Testis (tissue), 5 donors: ENCODE measurements at places on chromosomes 3 and 15. TPM values are rescaled to one million over a fixed set of nuclear protein-coding genes. Genes with fewer than 3 reads are reported as not detected.

DNA sequence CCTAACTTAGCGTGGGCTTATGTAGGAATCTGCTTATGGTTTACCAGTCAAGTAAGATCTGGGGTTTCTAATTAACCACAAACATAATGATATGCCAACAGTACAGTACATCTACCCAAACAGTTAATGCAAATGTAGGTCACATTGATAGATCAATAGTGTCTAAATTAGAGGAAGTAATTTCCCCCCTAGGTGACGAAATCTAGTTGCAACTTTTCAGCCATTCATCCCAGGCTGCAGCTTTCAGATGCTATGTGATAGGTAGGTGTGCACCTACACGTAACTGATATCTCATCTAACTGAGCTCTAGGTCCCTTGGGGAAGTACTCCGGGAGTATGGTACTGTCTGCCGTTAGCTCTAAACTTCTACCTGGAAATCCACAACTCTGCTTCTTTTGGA, 57.2 kb downstream of the CRTC3 start:
- H3K4me3 ChIP-seq: no peak overlapping the region
- peaks cover 11% of the 10 kb centered on the region for H3K4me1 ChIP-seq
- no peaks in the 10 kb centered on the region for H3K27me3 ChIP-seq
- no peak overlapping the region for H3K27ac ChIP-seq
- no peak for DNase-seq

- no peaks in the 10 kb centered on the region for H3K27me3 ChIP-seq
- DNase-seq: peak; percentile 41
- H3K4me3 ChIP-seq: peak overlapping the region; percentile 66
- H3K36me3 ChIP-seq: no peaks in the 10 kb centered on the region
- peak overlapping the region; percentile 82 for H3K27ac ChIP-seq
Observed at GRCh38 chr3:107430214-107430995, 53.2 kb downstream of the CCDC54 start.

- no peak overlapping the region for H3K4me3 ChIP-seq
- DNase-seq: peak; percentile 5
- H3K36me3 ChIP-seq: no peaks in the 10 kb centered on the region
- no peaks in the 10 kb centered on the region for H3K27me3 ChIP-seq
- no peaks in the 10 kb centered on the region for H3K4me1 ChIP-seq
- no peak overlapping the region for H3K27ac ChIP-seq
Observed at GRCh38 chr15:42071717-42072116, 22.6 kb downstream of the PLA2G4D start.

- no peak for DNase-seq
- no peaks in the 10 kb centered on the region for H3K36me3 ChIP-seq
- H3K27ac ChIP-seq: no peak overlapping the region
- no peak overlapping the region for H3K4me3 ChIP-seq
- no peaks in the 10 kb centered on the region for H3K27me3 ChIP-seq
Observed at GRCh38 chr15:65847989-65848388, 21.3 kb upstream of the RAB11A start.

- no peaks in the 10 kb centered on the region for H3K4me1 ChIP-seq
- no peaks in the 10 kb centered on the region for H3K27me3 ChIP-seq
- H3K36me3 ChIP-seq: no peaks in the 10 kb centered on the region
- DNase-seq: no peak
Observed at GRCh38 chr15:22989576-22990477, 9.7 kb upstream of the CYFIP1 start.

GRCh38 chr3:81432456-81432855, 329.0 kb downstream of the GBE1 start:
- no peaks in the 10 kb centered on the region for H3K36me3 ChIP-seq
- no peak overlapping the region for H3K4me3 ChIP-seq
- no peaks in the 10 kb centered on the region for H3K4me1 ChIP-seq
- H3K27me3 ChIP-seq: no peaks in the 10 kb centered on the region

- no peaks in the 10 kb centered on the region for H3K27me3 ChIP-seq
- H3K36me3 ChIP-seq: no peaks in the 10 kb centered on the region
- H3K27ac ChIP-seq: no peak overlapping the region
Observed at GRCh38 chr15:33101036-33101435, 93.5 kb downstream of the FMN1 start.

GRCh38 chr3:51659942-51660341, 11.1 kb upstream of the TEX264 start:
- H3K36me3 ChIP-seq: no peaks in the 10 kb centered on the region
- no peak overlapping the region for H3K27ac ChIP-seq
- no peaks in the 10 kb centered on the region for H3K27me3 ChIP-seq
- H3K4me3 ChIP-seq: no peak overlapping the region

- no peak overlapping the region for H3K4me3 ChIP-seq
- no peaks in the 10 kb centered on the region for H3K27me3 ChIP-seq
- H3K36me3 ChIP-seq: no peaks in the 10 kb centered on the region
- no peak overlapping the region for H3K27ac ChIP-seq
- peaks cover 5% of the 10 kb centered on the region for H3K4me1 ChIP-seq
- no peak for DNase-seq
Observed at GRCh38 chr3:177730814-177731213, 533.5 kb upstream of the TBL1XR1 start.

- DNase-seq: no peak
- no peak overlapping the region for H3K4me3 ChIP-seq
- no peak overlapping the region for H3K27ac ChIP-seq
- H3K27me3 ChIP-seq: no peaks in the 10 kb centered on the region
Observed at GRCh38 chr3:151282921-151283320, 4.6 kb upstream of the P2RY14 start.

- no peaks in the 10 kb centered on the region for H3K4me1 ChIP-seq
- no peak for DNase-seq
- H3K27ac ChIP-seq: no peak overlapping the region
- no peaks in the 10 kb centered on the region for H3K27me3 ChIP-seq
- no peak overlapping the region for H3K4me3 ChIP-seq
Observed at GRCh38 chr3:24370352-24371090, 124.1 kb downstream of the THRB start.

DNA sequence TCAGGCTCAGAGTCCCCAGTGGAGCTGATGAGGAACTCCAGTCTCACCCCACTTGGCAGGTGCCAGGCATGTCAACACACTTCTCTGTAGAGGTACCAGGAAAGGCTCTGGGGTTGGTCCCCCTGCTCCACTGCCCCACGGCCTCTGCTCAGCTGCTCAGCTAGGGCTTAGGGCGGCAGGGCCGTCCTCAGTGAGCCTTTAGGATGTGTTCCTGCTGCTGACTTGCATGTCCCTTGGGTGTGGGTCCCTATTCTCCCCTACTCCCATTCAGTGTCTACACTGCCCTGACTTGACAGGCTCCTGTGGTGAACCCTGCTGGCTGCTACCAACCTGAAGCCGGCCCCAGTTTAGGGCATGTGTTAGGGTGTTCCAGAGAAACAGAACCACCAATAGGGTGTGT, 17.9 kb upstream of the POLG start:
- no peak overlapping the region for H3K4me3 ChIP-seq
- no peaks in the 10 kb centered on the region for H3K27me3 ChIP-seq
- no peaks in the 10 kb centered on the region for H3K4me1 ChIP-seq
- DNase-seq: no peak
- H3K36me3 ChIP-seq: no peaks in the 10 kb centered on the region

DNA sequence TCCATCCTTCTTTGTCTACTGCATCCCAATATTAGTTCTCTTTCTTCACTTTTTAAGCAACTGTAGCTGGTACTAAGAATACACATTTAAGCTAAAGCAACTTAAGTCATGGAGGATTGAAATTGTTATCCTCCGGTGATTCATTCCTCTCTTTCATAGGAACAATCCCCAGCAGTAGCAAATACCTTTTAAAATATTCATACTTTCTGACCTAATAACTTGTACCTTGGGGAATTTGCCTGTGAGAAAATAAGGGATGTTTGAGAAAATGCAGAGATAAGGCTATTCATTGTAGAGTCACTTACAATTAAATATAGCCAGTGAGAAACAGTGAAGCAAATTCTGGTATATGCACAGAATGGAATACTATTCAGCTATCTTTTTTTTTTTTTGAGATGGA, 66.0 kb downstream of the VPS13C start:
- no peak for DNase-seq
- no peak overlapping the region for H3K4me3 ChIP-seq
- H3K4me1 ChIP-seq: no peaks in the 10 kb centered on the region
- H3K36me3 ChIP-seq: no peaks in the 10 kb centered on the region

GRCh38 chr15:69346112-69346511, 47.4 kb downstream of the PAQR5 start:
- H3K4me1 ChIP-seq: peaks cover 9% of the 10 kb centered on the region
- no peak overlapping the region for H3K27ac ChIP-seq
- no peak overlapping the region for H3K4me3 ChIP-seq
- H3K36me3 ChIP-seq: no peaks in the 10 kb centered on the region
- H3K27me3 ChIP-seq: no peaks in the 10 kb centered on the region

- no peaks in the 10 kb centered on the region for H3K4me1 ChIP-seq
- H3K36me3 ChIP-seq: no peaks in the 10 kb centered on the region
- H3K27ac ChIP-seq: no peak overlapping the region
- no peaks in the 10 kb centered on the region for H3K27me3 ChIP-seq
Observed at GRCh38 chr15:34647569-34648293, 64.3 kb upstream of the GOLGA8B start.

DNA sequence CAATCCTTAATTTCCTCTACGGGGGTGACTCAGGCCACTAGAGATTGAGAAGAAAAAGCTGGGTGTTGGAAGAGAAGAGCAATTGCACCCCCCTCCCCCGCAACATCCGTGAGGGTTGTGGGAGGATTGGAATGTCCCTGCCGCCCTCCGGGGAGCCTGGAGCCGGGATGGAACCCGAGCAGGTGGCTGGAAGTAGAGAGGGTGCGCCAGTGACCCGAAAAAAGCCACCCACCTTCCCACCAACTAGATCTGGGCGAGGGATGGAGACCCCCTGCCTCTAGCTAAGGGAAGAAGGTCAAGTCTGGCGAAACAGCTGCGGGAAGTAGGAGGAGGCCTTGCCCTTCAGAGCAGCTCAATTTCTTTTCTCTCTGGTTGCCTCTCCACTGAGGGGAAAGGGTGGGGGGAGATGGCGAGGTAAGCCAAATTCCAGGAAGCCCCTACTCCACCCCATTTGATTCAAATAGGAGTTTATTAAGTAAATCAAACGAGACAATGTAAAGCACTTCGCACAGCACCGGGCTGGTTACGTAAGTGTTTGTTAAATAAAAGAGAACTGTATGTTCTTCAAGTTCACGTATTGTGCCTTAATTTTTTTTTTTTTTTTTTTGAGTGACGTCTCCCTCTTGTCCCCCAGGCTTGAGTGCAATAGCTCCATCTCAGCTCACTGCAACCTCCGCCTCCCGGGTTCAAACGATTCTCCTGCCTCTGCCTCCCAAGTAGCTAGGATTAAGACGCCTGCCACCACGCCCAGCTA, 1.1 kb upstream of the WWTR1 start:
- peaks cover 14% of the 10 kb centered on the region for H3K4me1 ChIP-seq
- no peaks in the 10 kb centered on the region for H3K36me3 ChIP-seq
- DNase-seq: peak; percentile 42
- H3K27ac ChIP-seq: peak overlapping the region; percentile 99

- DNase-seq: no peak
- H3K27me3 ChIP-seq: no peaks in the 10 kb centered on the region
- no peaks in the 10 kb centered on the region for H3K36me3 ChIP-seq
- peaks cover 6% of the 10 kb centered on the region for H3K4me1 ChIP-seq
- no peak overlapping the region for H3K27ac ChIP-seq
- H3K4me3 ChIP-seq: no peak overlapping the region
Observed at GRCh38 chr3:177606891-177607290, 409.6 kb upstream of the TBL1XR1 start.

DNA sequence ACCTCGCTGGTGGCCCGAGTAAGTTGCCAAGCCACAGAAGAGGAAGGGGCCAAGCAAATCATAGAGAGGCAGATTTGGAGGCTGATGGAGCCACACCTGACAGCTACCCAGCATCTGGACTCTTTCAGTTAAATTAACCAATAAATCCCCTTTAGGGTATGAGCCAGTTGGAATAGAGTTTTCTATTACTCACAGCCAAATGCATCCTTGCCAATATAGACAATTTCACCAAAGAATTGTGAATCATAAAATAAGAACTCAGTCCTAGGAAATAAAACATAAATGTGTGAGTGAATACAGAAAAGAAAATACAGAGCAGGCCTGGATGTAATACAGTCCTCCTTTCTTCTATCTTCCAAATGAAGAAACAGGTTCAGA, 161.6 kb upstream of the ANKRD28 start:
- H3K4me1 ChIP-seq: no peaks in the 10 kb centered on the region
- H3K4me3 ChIP-seq: no peak overlapping the region
- H3K27ac ChIP-seq: no peak overlapping the region
- H3K27me3 ChIP-seq: no peaks in the 10 kb centered on the region
- H3K36me3 ChIP-seq: no peaks in the 10 kb centered on the region
- no peak for DNase-seq

- H3K4me1 ChIP-seq: no peaks in the 10 kb centered on the region
- no peak overlapping the region for H3K4me3 ChIP-seq
- no peaks in the 10 kb centered on the region for H3K27me3 ChIP-seq
Observed at GRCh38 chr15:89732451-89733172, 18.4 kb downstream of the MESP1 start.

- no peak overlapping the region for H3K27ac ChIP-seq
- DNase-seq: no peak
- no peaks in the 10 kb centered on the region for H3K4me1 ChIP-seq
- H3K36me3 ChIP-seq: no peaks in the 10 kb centered on the region
- no peaks in the 10 kb centered on the region for H3K27me3 ChIP-seq
- H3K4me3 ChIP-seq: no peak overlapping the region
Observed at GRCh38 chr15:66237513-66238235, 15.9 kb downstream of the MEGF11 start.

GRCh38 chr3:45355351-45355750, 33.0 kb upstream of the LARS2 start:
- H3K27me3 ChIP-seq: no peaks in the 10 kb centered on the region
- H3K4me3 ChIP-seq: no peak overlapping the region
- peaks cover 2% of the 10 kb centered on the region for H3K4me1 ChIP-seq
- no peaks in the 10 kb centered on the region for H3K36me3 ChIP-seq
- H3K27ac ChIP-seq: no peak overlapping the region
- no peak for DNase-seq

- no peak for DNase-seq
- H3K27me3 ChIP-seq: no peaks in the 10 kb centered on the region
- no peaks in the 10 kb centered on the region for H3K36me3 ChIP-seq
- H3K4me1 ChIP-seq: no peaks in the 10 kb centered on the region
- H3K27ac ChIP-seq: no peak overlapping the region
Observed at GRCh38 chr3:17238023-17238422, 353.3 kb downstream of the PLCL2 start.

GRCh38 chr3:147851062-147851461, 441.9 kb downstream of the ZIC1 start:
- no peaks in the 10 kb centered on the region for H3K36me3 ChIP-seq
- no peak for DNase-seq
- H3K27me3 ChIP-seq: no peaks in the 10 kb centered on the region
- H3K4me3 ChIP-seq: no peak overlapping the region

GRCh38 chr3:172581757-172582166, 58.5 kb upstream of the TNFSF10 start:
- no peak for DNase-seq
- no peaks in the 10 kb centered on the region for H3K27me3 ChIP-seq
- peaks cover 11% of the 10 kb centered on the region for H3K4me1 ChIP-seq
- no peaks in the 10 kb centered on the region for H3K36me3 ChIP-seq
- no peak overlapping the region for H3K27ac ChIP-seq

- H3K27ac ChIP-seq: no peak overlapping the region
- H3K27me3 ChIP-seq: no peaks in the 10 kb centered on the region
- no peaks in the 10 kb centered on the region for H3K4me1 ChIP-seq
- no peaks in the 10 kb centered on the region for H3K36me3 ChIP-seq
- DNase-seq: no peak
Observed at GRCh38 chr3:69764861-69765260, 25.6 kb downstream of the MITF start.

The USP50 gene
- 18.8 TPM for polyA plus RNA-seq

The PCOLCE2 gene
- 15.4 TPM for polyA plus RNA-seq

The IQCF5 gene
- 78.9 TPM for polyA plus RNA-seq

The ERICH6 gene
- 52.5 TPM for polyA plus RNA-seq

The PRR20G gene
- 10.5 TPM for polyA plus RNA-seq

The NPAP1 gene
- 5.3 TPM for polyA plus RNA-seq

The CYP11A1 gene
- 76.2 TPM for polyA plus RNA-seq

The CYP1A1 gene
- 5.6 TPM for polyA plus RNA-seq

The GP5 gene
- polyA plus RNA-seq: not detected

The FAM107A gene
- 7.8 TPM for polyA plus RNA-seq

The KBTBD13 gene
- 1.2 TPM for polyA plus RNA-seq
